Stimulated activated CD4-positive, alpha-beta T cell treated with anti-CD3 and anti-CD28 coated beads, Interleukin-1b, Interleukin-23, amount 100 ng/mL, for 24 hours (primary cell): ENCODE measurements at places on chromosomes 11 and 22.

DNA sequence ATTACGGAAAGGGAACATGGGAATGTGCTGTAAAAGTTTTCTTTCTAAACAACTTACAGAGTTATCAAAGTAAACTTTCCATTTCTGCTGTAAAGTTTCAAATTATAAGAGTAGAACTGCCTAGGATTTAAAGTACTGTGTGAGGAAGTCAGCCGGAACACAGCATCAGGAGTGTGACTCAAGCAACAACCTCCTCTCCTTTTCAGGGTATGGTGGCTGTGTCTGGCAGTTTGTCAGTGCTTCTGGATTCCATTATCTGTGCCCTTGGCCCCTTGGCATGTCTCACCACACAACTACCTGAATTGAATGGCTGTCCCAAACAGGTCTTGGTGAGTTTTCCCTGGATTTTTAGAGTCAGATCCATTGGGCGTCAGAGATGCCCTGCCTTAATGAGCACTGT lies 6.9 kb upstream of the TOM1 start:
- no peak for DNase-seq

DNA sequence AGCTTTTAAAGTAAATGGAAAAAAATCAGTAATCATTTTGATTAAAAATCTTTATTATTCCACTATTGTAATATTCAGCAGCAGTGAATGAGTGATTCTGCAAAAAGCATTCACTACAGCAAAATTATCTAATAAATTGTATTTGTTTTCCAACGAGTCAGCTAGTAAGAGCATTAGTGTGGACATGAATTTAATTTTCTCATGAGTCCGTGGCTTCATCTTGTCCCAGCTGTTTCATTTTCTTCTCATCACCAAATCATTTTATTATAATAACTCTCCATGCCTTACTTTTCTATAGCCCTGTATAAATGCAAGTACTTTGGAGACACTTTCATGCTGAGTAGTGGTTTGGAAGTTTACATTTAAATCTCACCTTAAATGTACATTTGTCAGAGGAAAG lies 66.2 kb downstream of the FANCF start:
- no peak for DNase-seq

- DNase-seq = no peak
Observed at GRCh38 chr11:289712-290620, 1.0 kb downstream of the PGGHG start.

- no peak for DNase-seq
Observed at GRCh38 chr11:14417617-14418374, 58.8 kb upstream of the RRAS2 start.

DNA sequence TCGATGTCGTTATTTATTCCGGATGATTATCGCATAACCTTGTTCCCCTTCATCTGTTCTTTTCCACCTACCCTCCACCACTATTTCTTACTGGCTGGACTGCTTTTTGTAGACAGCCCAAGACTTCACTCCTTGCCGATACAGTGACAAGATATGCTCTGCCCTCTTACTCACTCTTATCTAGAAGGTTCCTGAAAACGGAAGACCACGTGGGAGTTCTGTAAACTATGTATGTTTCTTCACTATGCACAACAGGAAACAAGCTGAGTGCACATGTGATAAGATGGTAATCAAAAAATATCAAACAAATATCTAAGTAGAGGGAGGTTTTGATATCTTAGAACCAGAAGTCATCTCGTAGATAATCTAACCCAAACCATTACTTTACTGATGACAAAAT lies 122.9 kb upstream of the ARHGAP20 start:
- no peak for DNase-seq

GRCh38 chr11:12377106-12377823 lies at the start of gene PARVA:
PARVA (plus strand) TSS chr11:12377571; CDS start chr11:12377648, 77 bp downstream.
- no peak for DNase-seq

DNA sequence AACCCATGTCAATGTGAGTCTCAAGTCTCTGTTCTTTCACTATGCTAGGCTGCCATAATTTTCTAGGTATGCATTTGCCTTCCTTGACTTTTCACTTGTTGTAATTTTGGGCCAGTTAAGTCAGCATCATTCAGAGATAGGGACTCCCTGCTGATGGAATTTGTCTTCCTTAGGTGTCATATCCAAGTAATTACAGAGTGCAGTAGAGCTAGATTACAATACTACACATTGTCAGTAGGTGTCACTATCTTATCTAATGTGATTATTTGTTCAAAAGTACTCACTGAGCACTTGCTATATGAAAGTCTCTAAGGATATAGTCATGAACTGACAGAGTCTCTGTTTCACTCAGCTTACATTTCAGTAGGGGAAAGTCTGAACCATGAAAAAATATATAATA lies 25.0 kb upstream of the SYN3 start:
- no peak for DNase-seq

GRCh38 chr22:41300661-41301060 lies 664 bp upstream of the ZC3H7B start:
- DNase-seq = no peak

DNA sequence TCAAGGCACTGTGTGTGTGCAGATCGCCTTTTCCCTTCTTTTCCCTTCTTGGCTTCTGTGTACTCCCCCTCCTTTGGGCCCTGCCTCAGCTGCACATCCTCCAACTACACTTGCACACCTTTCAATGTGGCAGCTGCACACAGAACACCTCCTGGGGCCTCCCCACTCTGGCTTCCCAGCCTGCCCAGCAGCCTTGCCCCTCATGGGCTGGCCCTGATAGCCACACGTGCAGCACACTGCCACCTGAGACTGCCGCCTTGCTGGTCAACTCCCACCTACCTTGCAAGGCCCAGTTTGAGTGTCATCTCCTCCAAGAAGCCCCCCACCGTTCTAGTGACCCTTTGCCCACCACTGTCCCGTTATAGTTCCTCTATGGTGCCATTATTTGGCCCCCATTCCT lies 77.3 kb upstream of the ARFGAP3 start:
- DNase-seq = no peak

GRCh38 chr11:64251016-64251752 lies at the start of gene PLCB3:
PLCB3 (plus strand) TSS chr11:64251530; CDS start chr11:64251650, 120 bp downstream.
- no peak for DNase-seq

GRCh38 chr22:44550711-44551491 lies 52.9 kb upstream of the RTL6 start:
- DNase-seq = peak; percentile 14

GRCh38 chr11:30322191-30322590 lies 713 bp upstream of the ARL14EP start:
- DNase-seq = no peak

DNA sequence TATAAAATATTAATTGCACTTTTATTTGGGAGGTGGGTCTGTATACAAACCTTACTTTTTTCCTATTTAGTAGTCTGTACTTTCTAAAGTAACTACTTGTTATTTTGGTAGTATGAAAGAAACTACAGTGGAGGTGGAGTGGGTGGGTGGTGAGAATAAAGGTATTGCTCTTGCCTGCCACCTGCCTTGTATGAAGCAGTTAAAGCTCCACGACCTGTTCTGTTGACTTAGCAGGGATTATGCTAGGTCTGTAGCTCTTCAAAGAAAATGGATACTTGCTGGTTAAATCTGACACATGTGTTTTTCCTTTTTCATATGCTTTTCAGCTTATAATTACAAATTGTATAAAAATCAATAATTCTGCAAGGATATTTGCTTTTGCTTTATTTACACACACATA lies 111.9 kb downstream of the EHF start:
- DNase-seq = no peak

- no peak for DNase-seq
Observed at GRCh38 chr11:40029391-40029790, 1430.1 kb downstream of the LRRC4C start.

- no peak for DNase-seq
Observed at GRCh38 chr11:12998336-12998735, 10.8 kb upstream of the RASSF10 start.

DNA sequence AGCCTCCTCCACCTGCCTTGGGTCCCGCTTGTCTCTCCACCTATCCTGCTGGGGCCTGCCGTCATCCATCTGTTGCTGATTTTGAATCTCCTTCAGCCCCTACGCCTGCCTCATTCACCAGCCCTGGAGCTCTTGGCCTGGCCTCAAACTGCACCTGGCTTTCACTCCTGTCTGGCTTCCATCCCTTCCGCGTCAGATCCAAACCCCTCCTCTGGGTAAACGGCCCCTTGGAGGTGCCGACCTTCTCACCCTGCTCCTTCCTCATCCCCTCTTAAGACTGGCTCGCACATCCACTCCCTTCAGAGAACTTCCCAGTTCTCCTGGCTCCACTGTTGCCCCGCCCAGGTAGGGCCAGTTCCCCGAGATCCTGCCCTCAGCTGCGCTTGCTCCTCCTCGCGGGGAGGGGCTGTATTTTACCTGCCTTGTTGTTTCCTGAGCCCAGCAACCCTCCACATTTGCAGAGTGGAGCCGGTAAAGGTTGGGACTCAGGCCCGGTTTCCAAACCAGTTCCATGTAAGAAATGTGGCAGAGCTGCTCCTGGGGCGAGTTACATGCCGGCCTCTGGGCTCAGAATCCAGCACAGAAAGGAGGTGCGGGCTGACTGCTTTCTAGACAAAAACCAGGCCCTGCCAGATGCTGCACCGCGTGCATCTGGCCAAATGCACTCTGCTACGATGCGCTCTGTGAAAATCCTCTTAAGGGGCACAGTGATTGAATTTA lies 13.9 kb upstream of the SHANK2 start:
- no peak for DNase-seq

DNA sequence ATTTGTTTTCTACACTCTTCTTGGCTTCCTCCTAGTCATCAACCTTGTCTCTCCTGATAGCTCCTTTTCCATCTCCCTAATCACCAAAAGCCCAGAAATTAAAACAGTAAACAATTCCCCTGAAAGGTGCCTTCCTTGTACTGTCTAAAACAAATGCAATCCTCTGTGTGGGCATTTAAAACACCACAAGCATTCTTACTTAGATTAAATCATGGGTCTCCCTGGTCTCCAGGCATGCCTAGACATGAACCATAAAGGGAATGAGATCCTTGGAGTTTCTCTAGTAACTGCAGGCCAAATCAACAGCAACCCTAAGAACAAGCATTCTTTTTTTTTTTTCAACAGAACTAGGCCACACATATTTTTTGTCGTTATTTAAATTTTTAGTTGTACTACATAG lies 1.9 kb downstream of the BTG4 start:
- DNase-seq = no peak

DNA sequence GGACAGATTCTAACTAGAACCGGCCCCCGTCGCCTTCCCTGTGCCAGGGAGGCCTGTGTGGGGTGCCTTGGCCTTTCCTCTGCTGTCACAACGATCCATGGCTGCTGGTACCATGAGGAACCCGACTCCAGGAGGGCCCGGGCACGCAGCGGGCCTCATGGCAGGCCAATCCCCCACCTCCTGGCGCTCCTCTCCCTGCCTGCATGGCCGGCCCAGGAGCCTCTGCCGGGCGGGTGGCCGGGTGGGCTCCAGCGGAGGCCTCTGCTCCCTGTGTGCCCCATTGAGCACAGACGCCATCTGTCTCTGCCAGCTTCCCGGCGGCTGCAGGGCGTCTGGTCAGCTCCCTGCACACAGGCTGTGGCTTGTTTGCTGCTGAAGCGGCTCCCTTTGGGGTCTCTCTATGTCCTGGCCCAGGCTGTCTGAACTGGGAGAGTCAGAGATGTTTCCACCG lies 86.5 kb downstream of the MYEOV start:
- no peak for DNase-seq

GRCh38 chr22:27454807-27455450 lies 346.6 kb downstream of the MN1 start:
- DNase-seq = no peak

GRCh38 chr11:67354075-67355022 lies 1.0 kb upstream of the POLD4 start:
- no peak for DNase-seq

GRCh38 chr11:74485868-74486267 lies 7.7 kb downstream of the LIPT2 start:
- DNase-seq = no peak

DNA sequence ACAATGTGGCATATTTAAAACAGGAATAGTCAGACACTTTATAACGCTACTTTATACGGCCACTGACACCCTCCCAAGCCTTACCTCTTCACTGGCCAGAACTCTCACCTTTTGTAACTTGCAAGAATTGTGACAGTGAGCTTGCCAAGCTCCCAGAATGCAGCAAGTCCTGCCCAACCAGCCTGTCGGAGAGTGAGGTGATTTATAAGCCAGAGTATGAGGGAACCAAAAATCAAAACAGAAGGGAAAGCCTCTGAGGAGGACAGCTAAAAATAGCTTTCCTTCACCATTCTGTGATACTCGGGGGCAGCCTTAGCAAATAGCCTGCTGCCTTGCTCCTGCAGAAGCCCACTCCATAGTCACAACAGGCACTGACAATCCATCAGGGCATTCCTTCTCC lies 229.7 kb downstream of the FAM76B start:
- no peak for DNase-seq

GRCh38 chr22:38554281-38554680 lies 15.7 kb downstream of the DMC1 start:
- DNase-seq = no peak

GRCh38 chr22:27433585-27434190 lies 367.9 kb downstream of the MN1 start:
- DNase-seq = no peak

DNA sequence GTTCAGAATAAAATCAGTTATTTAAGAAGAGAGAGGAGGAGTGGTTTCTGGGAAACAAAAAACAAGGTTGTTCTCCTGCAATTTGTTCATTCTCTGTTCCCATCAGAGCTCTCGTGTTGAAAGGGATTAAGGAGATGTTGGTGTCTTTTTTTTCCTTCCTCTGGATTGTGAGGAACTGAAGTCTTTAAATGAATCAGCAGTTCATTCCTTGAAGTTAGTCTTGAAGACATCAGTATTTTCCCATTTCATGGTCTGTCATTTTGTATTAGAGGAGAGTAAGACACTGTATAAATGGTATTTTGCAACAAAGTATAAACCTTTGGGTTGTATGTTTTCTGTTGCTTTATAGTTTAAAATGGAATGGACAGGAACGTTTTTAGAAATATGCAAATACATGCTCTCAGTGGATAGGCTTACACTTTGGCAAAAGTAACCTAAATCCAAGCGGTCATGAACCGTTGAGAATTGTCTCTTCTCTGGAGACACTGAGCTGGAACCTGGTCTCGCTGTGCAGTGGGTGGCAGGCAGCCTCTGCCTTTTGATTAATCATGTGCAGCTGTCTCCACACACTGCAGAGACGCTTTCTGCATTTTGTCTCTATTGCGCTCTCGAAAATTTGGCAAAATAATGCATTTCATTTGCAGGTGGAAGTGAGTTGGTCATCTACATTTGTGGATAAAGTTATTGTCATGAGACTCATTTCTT lies 33.0 kb downstream of the SAMM50 start:
- DNase-seq = no peak

GRCh38 chr11:843818-844692 lies 1.4 kb downstream of the TSPAN4 start:
- DNase-seq = no peak

- no peak for DNase-seq
Observed at GRCh38 chr11:124499711-124500110, 43.7 kb downstream of the OR8B12 start.

DNA sequence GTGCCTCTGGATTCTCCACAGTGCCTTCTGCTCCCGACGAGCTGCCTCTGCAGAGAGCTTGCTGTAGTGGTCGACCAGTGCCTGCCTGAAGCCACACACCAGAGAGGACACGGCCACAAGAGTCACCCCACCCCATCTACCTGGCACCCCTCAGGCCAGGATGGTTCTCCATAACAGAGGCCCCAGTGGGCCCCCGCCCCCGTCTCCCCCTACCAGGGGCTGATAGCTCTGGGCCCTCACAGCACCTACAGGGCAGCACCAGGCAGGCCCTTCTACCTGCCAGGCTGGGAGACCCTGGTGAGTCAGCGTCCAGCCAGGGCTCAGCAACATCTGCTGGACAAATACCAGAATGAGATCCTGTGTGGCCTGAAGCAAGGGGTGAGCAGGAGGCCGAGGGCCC lies 21.7 kb downstream of the SELENOO start:
- no peak for DNase-seq
